ENCODE measurements at places on chromosomes 3 and 15.

DNA sequence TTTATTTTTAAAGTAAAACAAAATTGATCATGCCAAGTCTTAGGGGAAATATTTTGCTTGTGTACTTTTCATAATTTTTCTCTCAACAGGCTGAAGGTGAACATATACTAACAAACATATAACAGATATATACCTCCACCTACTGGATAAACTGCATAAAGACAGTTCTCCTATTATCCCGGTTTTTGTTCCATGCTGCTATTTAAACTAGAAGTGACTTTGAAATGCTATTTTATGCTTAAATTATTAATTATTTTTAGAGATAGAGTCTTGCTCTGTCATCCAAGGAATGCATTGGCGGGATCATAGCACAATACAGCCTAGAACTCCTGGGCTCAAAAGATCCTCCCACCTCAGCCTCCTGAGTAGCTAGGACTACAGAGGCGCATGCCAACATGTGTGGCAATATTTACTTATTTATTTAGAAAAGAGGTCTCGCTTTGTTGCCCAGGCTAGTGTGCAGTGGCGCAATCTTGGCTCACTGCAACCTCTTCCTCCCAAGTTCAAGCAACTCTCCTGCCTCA is 49.8 kb downstream of the ST3GAL6 start:
- no peak for DNase-seq

DNA sequence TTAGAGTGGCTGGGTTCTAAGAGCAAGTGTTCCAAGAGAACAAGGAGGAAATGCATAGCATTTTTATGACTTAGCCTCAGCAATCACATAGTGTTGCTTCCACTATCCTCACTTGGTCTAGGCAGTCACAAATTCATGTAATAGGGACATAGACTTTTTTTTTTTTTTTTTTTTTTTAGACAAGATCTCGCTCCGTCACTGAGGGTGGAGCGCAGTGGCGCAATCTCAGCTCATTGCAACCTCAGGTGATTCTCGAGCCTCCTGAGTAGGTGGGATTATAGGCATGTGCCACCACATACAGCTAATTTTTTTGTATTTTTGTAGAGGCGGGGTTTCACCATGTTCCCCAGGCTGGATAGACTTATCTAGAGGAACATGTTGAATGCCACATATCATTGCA is 4.7 kb upstream of the GNB4 start:
- no peak for DNase-seq

DNA sequence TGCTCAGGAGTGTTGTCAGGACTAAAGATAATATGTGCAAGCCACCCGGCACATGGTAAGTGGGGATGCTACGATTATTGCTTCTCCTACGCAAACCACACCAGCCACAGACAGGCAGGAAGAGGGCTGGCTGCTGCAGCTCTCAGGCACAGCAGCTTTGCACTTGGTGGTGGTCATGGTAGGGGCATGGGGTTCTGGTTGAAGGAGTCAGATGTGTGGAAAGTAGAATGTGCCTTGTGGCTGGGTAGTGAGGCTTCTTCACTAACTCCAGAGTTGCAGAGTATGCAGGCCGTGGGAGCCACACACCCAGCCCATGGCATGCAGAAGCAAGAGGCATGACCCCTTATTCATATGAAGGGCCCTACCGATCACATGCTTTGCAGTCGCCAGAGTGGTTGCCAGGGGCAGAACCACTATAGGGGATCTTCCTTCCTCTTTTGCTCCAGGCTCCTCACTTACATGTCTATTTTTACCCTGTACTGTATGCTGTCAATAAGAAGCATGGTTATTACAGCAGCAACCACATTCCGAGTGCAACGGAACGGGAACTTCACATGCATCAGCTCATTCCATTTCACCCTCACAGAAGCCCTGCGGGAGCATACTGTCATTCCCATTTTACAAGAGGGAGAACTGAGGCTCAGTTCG is 59.2 kb upstream of the HERC1 start:
- peak; percentile 29 for DNase-seq

DNA sequence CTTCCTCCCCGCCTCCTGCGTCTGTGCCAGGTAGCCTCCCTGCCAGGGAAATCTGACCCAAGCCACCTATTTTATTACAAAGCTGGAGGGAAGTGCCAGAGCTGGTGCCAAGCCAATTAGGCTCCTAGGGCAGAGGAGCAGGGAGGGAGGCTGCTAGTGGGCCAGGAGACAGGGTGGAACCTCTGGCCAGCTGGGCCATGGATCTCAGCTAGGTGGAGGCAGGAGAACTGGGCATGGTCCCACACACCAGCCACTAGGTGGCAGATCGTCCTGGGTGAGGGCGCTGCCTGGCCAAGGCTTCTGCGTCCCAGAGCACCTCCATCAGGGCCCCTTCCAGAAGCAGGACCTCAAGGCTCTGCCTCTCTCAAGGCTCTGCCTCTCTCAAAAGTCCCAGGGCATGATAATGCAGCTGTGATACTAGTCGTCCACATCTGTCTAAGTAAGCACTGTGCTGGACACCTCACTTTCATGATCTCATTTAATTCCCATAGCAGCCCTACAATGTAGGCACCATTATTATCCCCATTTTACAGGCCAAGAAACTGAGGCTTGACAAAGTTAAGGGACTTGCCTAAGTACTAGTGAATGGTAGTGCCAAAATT is 4.5 kb upstream of the RFT1 start:
- DNase-seq = peak; percentile 6

- no peak for DNase-seq
Measured at GRCh38 chr3:89467898-89468363, 360.5 kb downstream of the EPHA3 start.

GRCh38 chr15:69591905-69592508 is 139.4 kb downstream of the RPLP1 start:
- DNase-seq = no peak

DNA sequence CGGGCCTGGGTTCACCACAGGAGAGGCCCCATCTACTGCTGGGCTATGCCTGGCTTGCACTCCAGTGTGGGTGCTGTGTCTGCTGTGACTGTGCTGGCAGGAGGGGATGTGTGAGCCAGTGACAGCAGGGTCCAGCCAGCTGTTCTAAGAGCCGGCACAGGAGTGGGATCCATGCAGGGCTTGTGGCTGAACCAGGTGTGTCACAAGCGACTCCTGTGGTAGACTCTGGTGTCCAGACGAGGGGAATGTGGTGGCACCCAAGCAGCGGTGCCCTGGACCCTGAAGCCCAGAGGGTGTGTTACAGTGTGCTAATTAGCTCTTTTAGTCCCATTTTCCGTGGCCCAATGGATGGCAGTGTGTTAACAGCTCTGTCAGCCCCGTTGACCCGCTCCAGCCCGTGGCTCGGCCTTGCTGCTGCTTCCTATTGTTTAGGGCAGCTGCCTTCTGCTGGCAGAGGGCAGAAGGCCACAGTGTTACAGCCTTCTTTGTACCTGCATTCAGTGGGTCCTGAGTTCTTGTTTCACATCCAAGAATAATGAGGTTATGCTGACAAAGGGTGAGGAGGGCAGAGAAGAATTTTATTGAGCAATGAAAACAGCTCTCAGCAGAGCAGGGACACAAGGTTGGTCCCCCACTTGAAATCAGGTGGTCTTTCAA is 78.5 kb upstream of the RNU6-1 start:
- no peak for DNase-seq

DNA sequence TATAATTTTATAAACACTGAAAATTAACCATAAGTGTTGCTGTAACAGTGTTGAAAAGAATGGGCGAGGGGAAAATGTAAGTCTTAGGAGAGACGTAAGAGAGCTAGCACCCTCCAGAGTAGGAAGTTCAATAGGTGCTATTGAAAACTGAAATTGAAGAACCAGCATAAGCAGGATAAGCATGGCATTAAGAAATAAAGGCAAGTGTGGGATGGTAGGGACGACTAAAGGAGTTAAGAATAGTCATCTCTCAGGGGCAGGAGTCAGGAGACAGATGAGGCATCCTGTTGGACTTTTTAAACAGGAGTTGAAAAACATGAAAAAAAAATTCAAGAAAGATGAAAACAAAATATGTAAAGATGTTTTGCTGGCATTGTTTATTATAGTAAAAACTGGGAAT is 43.5 kb downstream of the ABHD2 start:
- DNase-seq = no peak

DNA sequence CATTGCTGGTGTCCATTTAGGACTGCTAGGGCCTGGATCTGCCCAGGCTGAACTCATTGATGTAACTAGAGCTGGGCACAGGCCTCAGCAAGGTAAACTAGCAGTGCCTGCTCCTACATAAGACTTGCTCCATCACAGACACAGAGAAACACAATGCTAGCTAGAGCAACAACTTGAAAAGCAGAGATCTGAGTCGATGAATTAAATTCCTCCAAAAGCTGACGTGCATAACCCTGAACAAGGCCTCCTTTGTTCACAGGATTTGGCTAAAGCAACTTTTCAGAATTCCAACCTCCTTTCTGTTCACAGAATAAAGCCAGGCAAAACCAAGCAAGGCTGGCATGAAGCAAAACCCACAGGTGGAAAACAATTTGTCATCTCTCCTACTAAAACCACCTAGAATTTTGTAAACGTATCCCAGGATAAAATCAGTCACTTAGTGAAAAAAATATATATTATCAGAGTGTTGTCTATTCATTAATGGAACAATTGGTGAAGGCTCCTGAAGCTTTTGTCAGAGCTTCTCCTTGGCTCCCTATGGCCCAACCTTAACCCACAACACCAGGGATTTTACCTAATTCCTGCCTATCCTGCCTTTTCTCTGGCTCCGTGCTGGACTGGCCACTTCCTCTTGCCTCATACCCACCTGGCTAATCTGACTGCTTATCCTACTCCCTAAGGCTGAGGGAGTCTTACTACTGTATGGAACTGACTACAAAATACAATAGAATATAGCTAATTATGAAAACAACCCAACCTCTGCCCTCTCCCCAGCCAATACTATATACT is 39.9 kb downstream of the PLCH1 start:
- no peak for DNase-seq

DNA sequence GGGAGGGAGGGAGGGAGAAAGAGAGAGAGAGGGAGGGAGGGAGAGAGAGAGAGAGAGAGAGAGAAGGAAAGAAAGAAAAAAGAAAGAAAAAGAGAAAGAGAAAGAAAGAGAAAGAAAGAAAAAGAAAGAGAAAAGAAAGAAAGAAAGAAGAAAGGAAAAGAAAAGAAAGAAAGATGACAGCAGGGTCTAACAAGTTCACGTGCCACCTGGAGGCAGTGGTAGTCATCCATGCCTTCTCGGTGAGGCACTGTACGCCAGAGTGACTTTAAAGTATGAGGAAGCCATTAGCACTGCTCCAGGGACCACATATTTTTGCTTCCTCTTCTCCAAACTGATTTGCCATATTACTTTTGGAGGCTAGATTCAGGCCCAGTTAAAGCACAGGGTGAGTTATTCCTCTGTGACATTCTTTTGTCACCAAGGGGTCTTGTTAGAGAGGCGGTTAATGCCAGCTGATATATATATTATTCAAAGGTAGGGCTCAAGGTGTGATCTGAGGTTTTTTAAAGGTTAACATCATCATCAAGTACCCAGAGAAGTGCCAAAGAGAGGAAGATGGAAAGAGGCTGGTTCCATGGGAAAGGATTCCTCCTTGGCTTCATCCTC is at the start of gene HTR3D:
Gene HTR3D (plus strand): TSS at position 556 of the 606 bp plus-strand sequence. CDS start 0 bp downstream, at position 556.
- DNase-seq = no peak

GRCh38 chr3:48650723-48651122 is 12.0 kb downstream of the CELSR3 start:
- DNase-seq = no peak

- DNase-seq = no peak
Measured at GRCh38 chr3:52679811-52680210, 5.9 kb downstream of the PBRM1 start.

GRCh38 chr3:10169000-10169496 is 4.3 kb downstream of the IRAK2 start:
- DNase-seq = no peak

DNA sequence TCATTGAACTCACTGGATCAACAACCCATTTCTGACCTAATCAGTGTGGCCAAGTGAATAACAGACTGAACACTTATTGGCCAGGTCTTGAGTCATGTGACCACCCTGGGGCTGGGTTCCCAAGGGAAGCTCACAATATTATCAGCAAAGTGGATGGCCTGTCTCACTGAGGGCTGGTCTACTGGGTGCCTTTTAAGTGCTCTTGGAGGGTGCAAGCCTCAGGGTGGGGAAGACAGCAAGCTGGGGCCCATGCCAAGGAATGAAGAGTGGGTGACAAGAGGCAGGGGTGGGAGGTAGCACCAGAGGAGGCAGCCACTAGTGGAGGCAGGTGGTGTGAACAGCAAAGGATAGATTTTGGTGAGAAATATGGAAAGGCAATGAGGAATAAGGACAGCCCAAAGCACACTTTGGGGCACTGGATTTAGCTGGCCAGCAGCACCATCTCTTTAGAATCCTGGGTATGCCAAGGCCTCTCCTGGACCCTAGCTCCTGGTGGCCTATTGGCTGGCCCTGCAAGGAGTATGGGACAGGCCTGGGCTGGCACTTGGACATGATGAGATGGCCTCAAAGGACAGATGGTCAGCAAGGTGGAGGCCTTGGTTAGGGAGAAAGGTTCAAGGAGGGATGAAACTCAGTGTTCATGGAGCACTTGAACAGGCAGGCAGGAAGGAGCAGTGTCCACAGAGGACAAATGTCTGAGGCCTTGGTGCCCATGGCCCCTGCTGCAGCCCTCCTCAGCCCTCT is 34.2 kb downstream of the HMCES start:
- DNase-seq = no peak

- DNase-seq = no peak
Measured at GRCh38 chr3:13115991-13116390, 42.8 kb upstream of the IQSEC1 start.

GRCh38 chr15:56992725-56993124 is 74.3 kb downstream of the TCF12 start:
- no peak for DNase-seq

DNA sequence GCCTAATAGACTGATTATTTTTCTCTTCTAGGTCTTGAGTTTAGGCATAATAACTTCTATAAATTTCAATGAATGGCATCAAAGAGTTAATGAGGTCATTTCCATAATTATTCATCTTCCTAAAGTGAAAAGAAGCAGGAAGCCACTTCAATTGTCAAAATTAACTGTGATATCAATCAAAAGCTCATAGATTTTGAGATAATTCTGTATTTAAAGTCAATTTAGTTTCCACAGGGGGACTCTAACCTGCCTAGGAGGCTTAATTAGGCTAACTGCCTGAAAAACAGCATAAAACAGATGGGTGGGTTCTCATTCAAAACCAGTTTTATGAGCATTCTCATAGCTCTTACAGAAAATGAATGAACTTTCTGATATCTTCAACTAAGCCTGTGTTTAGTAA is 177.8 kb downstream of the OTOL1 start:
- no peak for DNase-seq

GRCh38 chr15:69421498-69421897 is 7.3 kb downstream of the KIF23 start:
- DNase-seq = no peak

- DNase-seq = no peak
Measured at GRCh38 chr3:2096216-2096615, 2.5 kb upstream of the CNTN4 start.

- no peak for DNase-seq
Measured at GRCh38 chr15:28921919-28922706, 36.3 kb downstream of the APBA2 start.
